ENCODE measurements at places on chromosomes 12 and 14. TPM values are rescaled to one million over a fixed set of nuclear protein-coding genes. Genes with fewer than 3 reads are reported as not detected.

DNA sequence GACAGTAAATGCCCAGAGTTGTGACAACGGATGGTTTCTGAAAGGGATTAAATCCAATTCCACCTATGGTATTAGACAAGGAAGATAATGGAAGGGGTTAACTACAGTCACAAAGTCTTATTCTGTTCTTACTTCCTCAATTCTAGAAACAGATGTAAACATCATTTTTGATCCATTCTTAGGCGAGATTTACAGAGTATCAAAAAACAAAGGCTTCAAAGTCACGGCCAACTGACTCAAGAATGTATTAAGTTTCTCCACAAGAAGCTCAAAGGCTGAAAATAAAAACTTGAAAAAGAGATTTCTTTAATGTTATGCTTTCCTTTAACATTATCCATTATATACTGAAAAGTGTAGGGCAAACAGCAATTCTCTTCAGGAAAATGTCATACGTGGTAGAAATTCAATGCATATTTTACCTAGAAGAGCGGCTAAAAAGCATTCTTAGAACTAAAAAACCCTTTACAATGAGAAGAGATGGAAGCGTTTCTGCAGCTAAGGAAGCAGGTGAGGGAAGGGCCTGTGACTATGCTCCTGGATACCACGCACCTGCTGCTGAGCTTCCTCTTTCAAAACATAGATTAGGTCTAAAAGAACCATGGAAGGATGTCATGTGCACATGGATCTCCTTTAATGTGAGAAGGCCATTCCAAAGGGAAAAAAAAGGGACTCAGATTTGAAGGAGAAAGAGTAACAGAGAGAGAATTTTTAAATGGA lies 185.8 kb downstream of the STXBP6 start:
- DNase-seq = no peak
- H3K36me3 ChIP-seq = no peaks in the 10 kb centered on the region
- H3K4me1 ChIP-seq = no peaks in the 10 kb centered on the region
- no peak overlapping the region for H3K27ac ChIP-seq

DNA sequence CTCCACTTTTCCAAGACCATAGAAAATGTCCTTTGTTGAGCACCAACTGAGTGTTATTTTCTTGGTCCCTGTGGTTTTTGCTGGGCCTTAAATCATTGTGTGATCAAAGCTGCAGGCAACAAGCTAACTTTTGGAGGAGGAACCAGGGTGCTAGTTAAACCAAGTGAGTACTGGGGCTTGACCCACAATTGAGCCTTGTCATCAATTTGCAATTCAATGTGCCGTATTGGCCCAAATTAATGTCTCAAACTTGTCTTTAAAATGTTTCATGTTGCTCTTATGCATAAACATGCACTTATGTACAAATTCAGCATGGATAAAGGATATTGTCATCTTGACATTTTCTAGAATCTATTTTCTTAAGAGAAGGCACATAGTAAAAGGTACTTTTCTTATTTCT lies 62.3 kb downstream of the DAD1 start:
- no peak for DNase-seq
- H3K4me1 ChIP-seq = peaks cover 5% of the 10 kb centered on the region
- H3K4me3 ChIP-seq = no peak overlapping the region
- H3K36me3 ChIP-seq = no peaks in the 10 kb centered on the region
- peaks cover 10% of the 10 kb centered on the region for H3K27me3 ChIP-seq

The SYT10 gene
- polyA plus RNA-seq = not detected

The SERPINA5 gene
- 0.08 TPM for polyA plus RNA-seq

DNA sequence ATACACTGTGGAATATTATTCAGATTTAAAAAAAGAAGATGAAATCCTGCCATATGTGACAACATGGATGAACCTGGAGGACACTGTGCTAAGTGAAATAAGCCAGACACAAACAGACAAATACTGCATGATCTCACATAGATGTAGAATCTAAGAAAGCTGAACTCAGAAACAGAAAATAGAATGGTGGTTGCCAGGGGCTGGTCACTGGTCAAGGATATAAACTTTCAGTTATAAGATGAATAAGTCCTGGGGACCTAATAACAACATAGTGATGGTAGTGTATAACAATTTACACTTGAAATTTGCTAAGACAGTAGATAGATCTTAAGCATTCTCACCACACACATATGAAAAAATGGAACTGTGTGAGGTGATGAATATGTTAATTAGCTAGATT lies 161.3 kb upstream of the TMCC3 start:
- DNase-seq = no peak
- H3K4me3 ChIP-seq = no peak overlapping the region
- no peaks in the 10 kb centered on the region for H3K36me3 ChIP-seq
- H3K27me3 ChIP-seq = no peaks in the 10 kb centered on the region
- no peak overlapping the region for H3K27ac ChIP-seq

The WIF1 gene
- not detected for polyA plus RNA-seq

- H3K27me3 ChIP-seq = no peaks in the 10 kb centered on the region
- H3K27ac ChIP-seq = no peak overlapping the region
- no peaks in the 10 kb centered on the region for H3K4me1 ChIP-seq
- H3K36me3 ChIP-seq = no peaks in the 10 kb centered on the region
- H3K4me3 ChIP-seq = no peak overlapping the region
Measured at GRCh38 chr12:85519163-85519562, 239.1 kb downstream of the ALX1 start.

The PCED1B gene
- polyA plus RNA-seq = 0.21 TPM

DNA sequence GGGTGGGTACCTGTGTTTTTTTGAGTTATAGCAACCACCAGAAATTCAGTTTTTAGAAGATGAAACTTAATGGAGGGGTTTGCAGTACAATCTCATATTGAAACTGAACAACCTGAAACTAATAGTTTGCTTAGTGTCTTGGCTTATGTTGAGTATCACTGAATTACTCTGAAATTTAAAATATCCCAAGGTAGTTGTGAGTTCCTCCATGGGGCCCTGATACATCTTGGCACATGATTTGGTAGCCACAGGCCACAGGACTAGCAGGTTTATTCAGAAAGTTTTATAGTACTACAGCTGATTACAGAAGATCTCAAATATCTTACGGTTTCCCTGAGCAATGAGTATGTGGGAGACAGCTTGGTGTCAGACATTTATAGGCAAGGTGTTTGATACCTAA lies 10.4 kb downstream of the PTGES3 start:
- no peak overlapping the region for H3K4me3 ChIP-seq
- peak overlapping the region; percentile 9 for H3K27ac ChIP-seq
- no peaks in the 10 kb centered on the region for H3K4me1 ChIP-seq
- DNase-seq = no peak
- H3K27me3 ChIP-seq = no peaks in the 10 kb centered on the region

GRCh38 chr12:31658471-31659086 lies 909 bp upstream of the ETFBKMT start:
- no peaks in the 10 kb centered on the region for H3K27me3 ChIP-seq
- DNase-seq = peak; percentile 10
- H3K36me3 ChIP-seq = no peaks in the 10 kb centered on the region
- peak overlapping the region; percentile 95 for H3K4me3 ChIP-seq
- peak overlapping the region; percentile 97 for H3K27ac ChIP-seq
- peaks cover 4% of the 10 kb centered on the region for H3K4me1 ChIP-seq

DNA sequence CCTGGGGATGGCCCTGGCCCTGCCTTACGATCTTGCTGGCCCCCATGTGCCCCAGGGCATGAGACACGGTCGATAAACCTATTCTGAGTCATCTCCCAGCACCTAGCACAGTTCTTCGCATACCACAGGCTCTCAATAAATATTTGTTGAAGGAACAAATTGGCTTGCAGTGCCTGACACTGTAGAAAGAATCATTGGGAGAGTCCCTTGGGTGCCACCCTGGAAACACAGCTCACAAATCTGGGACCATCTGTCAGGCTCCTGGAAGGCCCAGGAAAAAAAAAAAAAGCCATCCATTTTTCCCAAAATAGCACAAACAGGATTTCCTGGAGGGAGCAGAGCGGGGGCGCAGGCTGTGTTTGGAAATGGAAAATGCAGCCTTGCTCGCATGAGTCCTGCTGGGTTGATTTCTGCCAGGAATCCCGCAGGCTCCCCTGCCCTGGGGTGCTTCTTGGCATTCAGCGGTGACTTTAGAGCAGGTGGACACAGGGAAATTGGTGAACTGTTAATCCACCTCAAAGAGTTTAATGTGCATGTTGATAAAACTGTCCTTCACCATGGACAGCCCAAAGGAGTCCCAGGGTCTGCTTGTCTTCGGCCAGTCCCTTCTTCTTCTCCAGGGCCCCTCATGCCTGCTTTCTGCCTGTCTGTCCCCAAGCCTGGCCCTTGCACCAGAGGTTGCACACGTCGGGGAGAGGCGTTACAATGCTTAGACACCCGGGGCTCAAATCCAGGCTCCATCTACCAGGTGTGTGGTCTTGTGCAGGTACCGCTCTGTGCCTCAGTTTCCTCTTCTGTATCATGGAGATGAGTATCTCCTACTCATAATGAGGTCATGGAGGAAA lies 106.1 kb upstream of the RFLNA start:
- no peak overlapping the region for H3K4me3 ChIP-seq
- no peak for DNase-seq
- no peaks in the 10 kb centered on the region for H3K36me3 ChIP-seq
- no peaks in the 10 kb centered on the region for H3K27me3 ChIP-seq
- H3K4me1 ChIP-seq = peaks cover 8% of the 10 kb centered on the region
- H3K27ac ChIP-seq = no peak overlapping the region

GRCh38 chr14:31280871-31281220 lies 73.3 kb upstream of the HECTD1 start:
- no peak for DNase-seq
- no peaks in the 10 kb centered on the region for H3K36me3 ChIP-seq
- H3K27me3 ChIP-seq = no peaks in the 10 kb centered on the region
- no peak overlapping the region for H3K27ac ChIP-seq

The NDRG2 gene
- 15.8 TPM for polyA plus RNA-seq

The IL31 gene
- not detected for polyA plus RNA-seq
